ENCODE measurements at places on chromosomes 1 and 21.

- DNase-seq: no peak
These were observed 19.9 kb upstream of the UBE2U start for GRCh38 chr1:64183395-64184002.

GRCh38 chr1:21366288-21366687, 73.6 kb upstream of the NBPF3 start:
- no peak for DNase-seq

GRCh38 chr1:154802336-154802969, 67.6 kb downstream of the KCNN3 start:
- no peak for DNase-seq

GRCh38 chr1:177128665-177129281, 35.7 kb downstream of the ASTN1 start:
- DNase-seq: no peak

- DNase-seq: no peak
These were observed 3.0 kb upstream of the DPYD start for GRCh38 chr1:97923811-97924210.

GRCh38 chr1:210251680-210252490, 19.3 kb downstream of the SERTAD4 start:
- peak; percentile 40 for DNase-seq

DNA sequence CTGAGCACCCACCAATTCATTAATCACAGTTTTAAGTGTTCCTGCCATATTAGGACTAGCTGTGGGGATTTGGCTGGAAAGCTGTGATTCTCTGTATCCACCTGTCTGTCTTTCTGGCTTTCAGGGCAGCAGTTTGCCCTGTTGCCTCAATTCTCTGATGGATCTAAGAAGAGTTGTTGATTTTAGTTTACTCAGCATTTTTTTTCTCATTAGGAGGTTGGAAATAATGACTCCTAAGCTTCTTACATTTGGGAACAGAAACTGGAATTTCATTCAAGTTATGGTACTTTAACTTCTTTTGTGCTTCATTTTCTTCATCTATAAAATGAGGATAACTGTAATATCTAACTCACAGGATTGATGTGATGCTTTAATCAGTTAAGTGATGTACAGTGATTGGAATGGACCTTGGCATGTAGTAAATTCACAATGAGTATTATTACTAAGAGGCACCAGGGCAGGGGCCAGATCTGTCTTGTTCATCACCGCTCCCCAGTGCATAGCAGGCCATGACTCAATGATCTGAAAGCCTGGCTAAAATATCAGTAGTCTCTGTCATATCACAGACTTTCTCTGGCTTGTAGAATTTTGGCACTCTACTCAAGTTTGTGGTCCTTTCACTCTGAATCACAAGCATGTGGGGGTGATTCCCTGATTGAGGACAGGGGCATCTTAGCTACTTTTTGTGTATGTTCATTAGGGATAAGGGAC, 51.4 kb upstream of the GREM2 start:
- no peak for DNase-seq

DNA sequence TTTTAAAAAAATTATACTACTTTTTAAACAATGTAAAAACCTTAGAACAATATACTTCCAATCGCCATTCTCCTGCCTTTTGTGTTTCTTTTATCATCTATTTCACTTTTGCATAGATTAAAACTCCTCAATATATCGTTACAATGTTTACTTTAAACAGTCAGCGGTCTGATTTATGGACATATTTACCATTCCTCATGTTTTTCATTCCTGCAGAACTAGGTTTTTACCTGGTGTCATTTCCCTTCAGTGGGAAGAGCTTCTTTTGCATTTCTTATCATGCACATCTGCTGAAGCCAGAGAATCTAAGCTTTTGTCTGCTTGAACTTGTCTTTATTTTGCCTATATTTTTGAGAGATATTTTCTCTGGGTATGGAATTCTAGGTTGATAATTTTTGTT, 277.4 kb upstream of the PLXNA2 start:
- no peak for DNase-seq

DNA sequence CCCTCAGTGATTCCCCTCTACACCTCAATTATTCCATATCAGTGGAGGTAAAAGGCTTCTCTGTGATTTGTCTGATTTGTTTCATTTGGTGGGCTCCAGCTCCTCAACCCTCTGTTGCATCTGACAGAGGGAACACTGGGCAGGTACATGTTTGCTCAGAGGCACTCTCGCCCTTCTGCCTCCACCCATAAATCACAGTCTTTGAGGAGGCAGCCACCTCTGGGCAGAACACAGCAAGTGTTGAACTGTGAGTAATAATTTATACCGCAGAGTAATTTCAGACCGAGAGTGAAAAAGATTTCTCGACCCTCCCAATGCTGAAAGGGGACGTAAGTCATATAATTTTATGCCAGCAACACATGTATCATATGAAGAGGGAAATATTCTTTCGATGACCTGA, 330.1 kb upstream of the PBX1 start:
- no peak for DNase-seq

DNA sequence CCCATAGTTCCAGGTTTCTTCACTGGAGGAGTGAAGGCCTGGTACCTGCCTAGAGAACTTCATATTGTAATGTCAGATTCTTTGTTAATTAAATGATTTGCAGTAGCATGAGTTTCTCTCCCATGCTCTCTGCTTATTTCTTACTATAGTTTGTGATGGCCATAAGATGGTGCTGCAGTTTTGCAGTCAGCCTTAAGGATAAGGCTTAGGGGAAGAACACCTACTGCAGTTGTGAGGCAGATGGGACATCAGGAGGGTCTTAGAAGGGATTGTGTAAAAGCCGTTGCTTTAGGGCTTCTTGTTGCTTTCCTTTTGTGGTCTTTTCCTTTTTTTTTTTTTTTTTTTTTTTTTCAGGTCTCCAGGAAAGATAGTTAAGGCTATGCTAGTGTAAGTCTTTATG, 61.8 kb downstream of the MACF1 start:
- DNase-seq: no peak

GRCh38 chr1:219049501-219049900, 124.2 kb upstream of the LYPLAL1 start:
- no peak for DNase-seq

DNA sequence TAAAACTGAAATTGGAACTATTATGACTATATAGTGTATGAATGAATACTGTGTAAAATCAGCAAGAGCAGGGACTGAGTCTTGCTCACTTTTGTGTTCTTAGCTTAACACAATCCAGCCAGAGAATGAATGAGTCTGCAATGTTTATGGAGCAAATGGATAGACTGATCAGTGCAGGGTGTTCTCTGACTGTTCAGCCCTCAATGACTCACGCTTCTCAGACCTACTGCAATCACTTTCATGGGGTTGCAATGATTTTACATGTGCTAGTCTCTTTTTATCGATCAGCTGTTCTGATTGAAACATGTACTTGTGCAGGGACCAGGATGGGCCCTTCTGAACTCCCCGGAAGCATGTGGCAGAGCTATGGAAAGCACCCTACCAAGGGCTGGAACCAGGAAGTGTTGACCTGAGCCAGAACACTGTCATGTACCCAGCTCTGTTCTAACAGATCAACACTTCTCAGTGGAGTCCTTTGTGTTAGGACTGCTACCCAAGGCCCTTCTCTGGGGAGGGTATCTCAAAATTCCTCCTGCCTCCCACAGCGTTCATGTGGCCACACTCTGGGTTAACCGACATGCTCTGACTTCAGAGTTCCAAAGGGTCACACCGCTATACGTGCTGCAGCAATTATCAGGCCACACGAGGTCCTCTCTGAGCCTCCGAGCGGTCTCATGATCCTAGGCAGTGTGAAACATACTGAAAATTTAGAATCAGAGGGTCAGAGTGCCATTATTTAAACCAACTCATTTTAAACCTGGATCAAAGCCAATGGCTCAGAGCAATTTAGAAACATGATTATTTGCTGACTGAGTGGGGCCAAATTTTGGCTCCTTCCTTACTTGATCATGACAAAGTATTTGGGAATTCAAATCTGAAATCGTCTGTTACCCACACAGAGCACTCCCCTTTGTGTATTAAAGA, 35.2 kb downstream of the GRIK1 start:
- no peak for DNase-seq

GRCh38 chr1:6472391-6472790, 6.4 kb upstream of the TNFRSF25 start:
- DNase-seq: no peak

DNA sequence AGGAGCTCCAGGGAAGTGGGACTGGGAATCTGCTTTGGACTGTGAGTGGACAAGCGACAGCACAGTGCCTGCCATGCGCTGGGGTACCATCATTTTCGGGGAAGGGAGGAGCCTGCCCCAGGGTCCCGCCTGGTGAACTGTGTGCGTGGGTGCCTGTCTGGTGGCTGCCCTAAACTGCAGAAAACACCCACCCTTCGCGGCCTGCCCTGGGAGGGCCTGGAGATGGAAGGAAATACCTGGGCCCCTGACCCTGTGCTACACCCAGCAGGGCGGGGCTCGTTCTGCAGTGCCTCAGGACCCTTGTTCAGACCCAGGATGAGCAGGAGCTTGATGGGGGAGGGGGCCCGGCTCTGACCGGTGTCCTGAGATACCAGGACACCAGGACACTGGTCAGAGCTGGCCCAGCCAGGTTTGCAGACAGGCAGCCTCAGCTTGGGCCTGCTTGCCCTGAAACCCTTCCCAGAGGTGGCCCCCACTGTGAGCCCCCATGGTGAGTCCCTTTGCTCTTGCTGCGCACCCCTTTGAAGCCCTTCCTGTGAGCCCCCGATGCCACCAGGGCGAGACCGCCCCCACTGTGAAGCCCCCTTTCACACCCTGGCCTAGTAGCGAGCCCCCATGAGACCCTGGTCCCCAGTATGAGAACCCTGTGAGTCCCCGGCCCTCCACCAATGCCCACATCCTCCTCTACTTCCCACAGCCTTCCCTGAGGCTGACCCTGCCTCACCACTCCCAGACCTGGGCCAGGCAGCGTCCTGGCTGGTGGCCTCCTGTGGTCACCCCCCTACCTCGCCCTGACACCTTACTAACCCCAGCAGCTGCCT, 2.6 kb downstream of the GJC2 start:
- DNase-seq: no peak

- DNase-seq: no peak
These were observed 40.4 kb upstream of the TMEM61 start for GRCh38 chr1:54940042-54940441.

DNA sequence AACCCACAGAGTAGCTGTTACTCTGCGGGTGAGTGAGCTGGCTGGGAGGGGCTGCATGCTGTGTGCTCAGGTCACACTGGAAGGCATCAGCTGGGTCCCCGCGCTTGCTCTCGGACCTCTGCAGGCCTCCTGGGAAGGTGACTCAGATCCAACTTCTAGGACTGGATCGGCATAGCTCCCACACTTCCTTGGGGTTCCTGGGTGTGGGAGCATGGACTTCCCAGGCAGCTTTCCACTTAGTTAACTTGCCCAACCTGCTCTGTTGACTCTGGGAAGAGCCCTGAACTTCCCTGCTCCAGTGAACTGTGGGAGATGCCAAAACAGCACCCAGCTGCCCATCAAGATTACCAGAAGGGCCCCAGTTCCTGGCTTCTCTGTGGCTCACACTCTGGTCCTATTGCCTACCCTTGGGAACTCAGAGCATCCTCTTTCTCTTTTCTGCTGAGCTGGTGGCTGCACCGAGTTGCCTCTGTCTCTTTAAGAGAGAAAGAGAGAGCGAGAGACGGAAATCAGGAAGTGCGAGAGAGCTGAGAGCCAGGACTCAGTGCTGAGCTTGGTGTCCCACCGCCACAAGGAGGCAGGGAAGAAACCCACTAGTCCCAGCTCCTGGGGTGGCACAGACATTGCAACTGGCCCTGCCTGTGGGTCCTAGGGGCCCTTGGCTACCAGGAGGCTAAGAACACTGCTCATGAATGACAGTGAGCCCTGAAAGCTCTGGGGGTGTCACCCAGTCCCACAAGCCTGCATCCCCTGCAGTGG, at the start of gene IKBKE:
Gene IKBKE (plus strand): TSS at position 544 of the 759 bp plus-strand sequence. CDS start 2,752 bp downstream, outside the sequence.
- no peak for DNase-seq

- no peak for DNase-seq
These were observed 1043.8 kb downstream of the PLA2G4A start for GRCh38 chr1:187872550-187872949.

DNA sequence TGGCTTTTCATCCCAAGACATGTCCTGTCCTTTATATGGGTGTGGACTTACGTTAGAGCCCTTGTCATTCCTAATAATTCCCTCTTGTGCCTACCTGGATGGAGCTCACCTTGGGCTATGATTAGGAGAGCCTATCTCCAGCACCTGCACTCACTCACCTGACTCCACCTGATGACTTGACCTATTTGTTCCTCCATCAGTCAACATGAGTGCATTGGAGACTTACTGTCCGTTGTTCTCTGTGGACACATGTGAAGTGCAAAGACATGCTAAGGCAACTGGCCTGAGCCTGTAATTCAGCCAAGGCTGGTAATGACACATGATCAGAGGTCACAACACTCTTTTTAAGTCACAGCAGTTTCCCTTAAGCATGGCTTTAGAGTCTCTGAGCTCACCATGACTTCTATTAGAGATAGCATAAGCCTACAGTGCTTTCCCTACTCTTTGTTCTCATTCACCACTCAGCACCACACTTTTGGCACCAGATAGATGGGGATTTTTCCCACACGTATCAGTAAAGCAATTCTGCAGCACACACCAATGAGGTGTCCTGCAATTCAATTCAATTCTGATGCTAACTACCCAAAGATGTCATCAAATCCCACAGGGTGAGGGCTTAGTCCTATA, 9.4 kb downstream of the KCNE1 start:
- no peak for DNase-seq

DNA sequence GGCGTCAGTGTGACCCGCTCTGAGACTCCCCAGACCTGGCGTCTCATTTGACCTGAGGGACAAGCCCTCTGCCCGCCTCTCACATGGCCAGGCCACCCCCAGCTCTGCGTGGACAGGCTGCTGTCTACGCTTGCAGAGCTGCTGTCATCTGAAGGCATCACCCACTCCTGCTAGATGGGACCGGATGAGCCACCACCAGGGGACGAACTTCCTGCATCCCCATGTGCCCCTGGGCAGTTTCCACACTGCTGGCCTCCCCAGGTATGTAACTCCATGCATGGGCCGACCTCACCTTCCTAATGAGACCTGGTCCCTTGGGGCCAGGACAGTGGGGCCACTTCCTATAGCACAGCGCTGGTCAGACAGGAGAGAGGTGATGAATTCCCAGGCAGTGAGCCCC, 121.5 kb downstream of the PSMG1 start:
- no peak for DNase-seq

GRCh38 chr1:21280011-21280471, 10.2 kb downstream of the ECE1 start:
- DNase-seq: no peak

DNA sequence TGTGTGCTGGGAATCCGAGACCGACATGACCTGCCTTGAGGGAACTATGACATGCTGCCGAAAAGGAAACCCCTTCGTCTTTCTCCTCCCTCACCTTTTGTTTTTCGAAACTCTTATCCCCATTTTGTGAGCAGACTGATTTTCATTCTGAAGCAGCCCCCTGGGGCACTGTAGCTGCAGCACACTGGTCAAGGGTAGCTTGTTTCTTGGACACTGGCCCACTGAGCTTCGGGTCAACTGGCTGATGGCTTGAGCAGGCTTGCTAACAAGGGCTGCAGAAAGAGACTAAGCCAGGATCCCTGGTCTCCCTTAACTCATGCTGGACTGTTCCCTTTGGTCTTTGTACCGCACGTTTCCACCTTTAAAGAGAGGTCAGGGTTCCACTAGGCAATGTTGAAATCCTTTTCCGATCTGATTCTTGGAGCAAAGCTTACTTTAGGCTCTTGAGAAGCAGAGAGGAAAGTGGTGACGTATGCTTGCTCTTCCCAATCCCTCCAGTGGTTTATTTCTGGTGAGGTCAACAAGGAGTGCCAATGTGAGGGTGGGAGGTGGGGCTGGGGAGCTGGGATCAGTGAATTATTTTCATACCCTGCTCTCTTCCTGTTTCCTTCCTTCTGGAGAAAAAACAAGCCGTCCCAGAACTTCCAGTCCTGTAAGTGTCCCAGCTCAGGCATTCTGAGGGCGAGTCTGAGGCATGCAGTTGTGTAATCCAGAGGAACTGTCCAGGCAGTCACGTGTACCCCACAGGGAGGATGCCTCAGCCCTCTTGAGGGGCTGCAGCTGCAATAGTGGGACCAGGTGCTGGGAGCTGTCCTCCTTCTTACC, 7.6 kb downstream of the CYP4B1 start:
- no peak for DNase-seq
